Activated naive CD4-positive, alpha-beta T cell treated with Interleukin-2 at 50 U/mL for 16 hours (primary cell): ENCODE measurements at places on chromosomes 12 and 14.

DNA sequence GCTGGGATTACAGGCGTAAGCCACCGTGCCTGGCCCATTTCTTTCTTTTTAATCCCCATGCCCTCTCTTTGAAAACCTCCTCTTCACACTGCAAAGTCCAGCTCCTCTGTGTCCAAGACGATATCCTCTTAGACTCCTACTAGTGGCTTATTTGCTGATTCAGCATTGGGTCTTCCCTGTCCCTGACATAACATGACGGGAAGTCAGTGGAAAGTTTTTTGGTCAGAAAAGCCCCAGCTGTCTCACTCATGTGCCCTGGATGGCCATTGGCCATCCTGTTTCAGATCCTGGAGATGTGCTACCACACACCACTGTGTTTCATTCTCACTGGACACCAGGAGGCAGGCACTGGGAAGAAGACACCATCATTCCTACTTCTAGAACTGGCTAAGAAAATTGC lies 102.6 kb upstream of the MED13L start:
- no peak for DNase-seq

DNA sequence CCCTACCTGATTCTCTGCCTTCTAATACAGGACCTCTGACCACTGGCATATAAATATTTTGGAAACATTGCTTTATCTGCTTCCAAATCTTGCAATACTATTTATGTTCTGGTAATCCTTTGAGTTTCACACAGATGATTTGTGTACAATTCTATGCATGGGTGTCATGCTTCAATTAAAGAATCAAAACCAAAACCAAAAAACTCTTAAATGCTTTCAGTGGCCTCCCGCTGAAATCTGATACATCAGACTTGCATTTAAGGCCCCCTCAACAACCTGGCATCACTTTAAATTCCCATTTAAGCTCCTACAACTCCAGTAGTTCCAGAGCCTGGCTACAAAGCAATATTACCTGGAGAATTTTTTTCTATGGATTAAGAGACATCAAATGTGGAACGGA lies 221.7 kb upstream of the NAV3 start:
- no peak for DNase-seq

DNA sequence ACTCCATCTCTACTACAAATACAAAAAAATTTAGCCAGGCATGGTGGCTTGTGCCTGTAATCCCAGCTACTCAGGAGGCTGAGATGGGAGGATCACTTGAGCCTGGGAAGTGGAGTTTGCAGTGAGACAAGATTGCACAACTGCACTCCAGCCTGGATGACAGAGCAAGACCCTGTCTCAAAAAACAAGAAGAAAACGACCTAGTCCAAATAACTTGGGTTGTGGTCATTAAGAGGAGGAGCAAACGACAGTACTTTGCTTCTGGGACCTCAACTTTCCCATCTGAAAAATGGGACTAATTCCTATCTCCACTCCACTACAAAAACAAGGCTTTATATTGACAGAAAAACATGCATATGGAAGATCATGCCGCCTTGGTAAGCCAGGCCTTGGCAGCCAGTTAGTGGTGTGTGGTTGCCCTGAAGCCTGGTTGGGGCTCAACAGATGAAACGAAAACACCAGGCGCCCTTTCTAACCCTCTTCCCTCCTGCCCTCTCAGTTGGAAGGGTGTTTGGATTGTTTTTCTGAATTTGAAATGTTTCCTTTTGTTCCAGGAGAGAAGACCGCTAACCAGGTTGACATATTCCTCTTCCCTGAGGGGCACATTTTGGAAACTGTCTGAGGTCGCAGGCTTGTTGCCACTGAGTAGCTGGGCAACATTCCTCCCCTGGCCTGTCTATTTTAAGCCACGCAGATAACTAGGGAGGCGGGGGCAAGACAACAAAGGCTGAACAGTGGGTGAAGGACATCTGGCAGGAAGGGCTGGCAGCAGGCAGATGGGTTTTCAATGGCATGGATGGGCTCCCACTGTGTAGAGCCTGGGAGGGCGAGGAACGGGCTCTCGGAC lies 13.7 kb upstream of the VPS37B start:
- no peak for DNase-seq

GRCh38 chr12:72286526-72286925 lies 14.4 kb downstream of the TRHDE start:
- DNase-seq = no peak

GRCh38 chr14:100529561-100530031 lies 57.6 kb downstream of the BEGAIN start:
- DNase-seq = no peak

- no peak for DNase-seq
Measured at GRCh38 chr14:52111583-52111982, 42.7 kb upstream of the NID2 start.

DNA sequence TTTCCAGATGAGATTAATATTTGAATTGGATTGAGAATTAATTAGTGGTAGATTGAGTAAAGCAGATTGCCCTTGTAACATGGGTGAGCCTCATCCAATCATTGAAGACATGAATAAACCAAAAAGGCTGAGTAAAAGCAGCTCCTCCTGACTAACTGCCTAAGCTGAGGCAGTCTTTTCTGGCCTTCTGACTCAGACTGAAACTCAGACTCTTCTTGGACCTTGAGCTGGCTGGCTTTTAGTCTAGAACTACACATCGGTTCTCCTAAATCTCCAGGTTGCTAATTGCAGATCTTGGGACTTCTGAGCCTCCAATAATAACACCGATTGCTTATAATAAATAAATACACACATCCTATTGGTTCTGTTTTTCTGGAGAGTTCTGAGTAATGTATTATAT lies 24.0 kb downstream of the FKBP11 start:
- DNase-seq = no peak

DNA sequence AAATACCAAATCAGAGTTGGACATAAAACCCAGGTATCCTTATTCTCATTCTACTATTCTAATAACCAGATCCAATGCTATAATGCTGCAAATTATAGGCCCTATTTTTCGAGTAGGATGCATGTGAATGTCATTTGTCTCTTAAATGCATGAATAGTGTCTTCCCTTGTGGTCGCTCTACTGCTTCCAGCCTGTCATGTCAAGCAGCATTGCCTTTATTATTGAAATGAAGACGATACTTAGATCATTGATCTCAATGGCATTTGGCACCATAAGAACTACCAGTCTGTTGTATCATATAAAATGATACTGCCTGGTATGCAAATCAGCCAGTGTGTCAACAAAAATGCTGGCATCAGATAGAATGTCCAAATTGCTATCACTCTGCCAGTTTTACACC lies 649.1 kb downstream of the DIO2 start:
- no peak for DNase-seq

DNA sequence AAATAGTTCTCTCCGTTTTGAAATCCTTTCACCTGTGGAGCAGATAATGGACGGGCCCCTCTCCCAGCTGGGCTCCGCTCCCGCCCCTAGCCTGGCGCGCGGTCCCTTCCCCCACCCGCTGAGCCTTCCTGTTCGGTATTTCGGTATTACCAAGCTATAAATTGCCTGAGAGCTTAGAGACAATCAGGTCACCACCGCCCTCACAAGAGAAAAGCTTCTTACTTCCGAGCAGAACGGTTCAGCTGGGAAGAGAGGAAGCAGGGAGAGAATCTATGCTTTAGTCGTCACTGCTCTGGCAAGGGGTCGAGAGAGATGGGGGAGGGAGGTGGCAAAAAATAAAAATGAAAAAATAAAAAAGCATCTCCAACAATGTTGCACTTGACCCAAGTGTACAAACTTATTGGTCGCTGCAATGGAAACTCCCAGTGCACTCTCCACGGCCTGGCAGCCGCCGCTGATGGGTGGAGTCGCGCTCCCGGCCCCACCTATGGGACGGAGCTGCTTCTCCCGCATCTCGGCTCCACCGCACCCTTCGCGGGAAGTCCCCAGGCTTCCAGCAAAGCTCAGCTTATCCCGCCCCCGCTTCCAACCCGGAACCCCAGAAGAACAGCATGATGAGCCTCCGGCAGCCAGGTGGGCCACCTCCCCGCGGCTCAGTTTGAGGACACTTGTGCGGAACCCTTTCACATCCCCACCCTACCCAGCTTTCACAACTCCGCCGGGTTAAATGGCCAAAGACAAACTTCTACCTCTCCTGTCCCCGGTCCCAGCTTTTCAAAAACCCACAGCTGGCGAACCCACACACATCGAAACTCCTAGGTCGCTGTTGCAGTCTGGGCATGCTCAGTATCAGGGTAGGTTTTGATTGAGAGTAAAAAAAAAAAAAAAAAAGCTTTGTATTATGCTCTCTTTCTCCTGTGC lies 832 bp upstream of the SYT1 start:
- DNase-seq = no peak

- no peak for DNase-seq
Measured at GRCh38 chr12:48028541-48029431, 24.5 kb upstream of the COL2A1 start.

DNA sequence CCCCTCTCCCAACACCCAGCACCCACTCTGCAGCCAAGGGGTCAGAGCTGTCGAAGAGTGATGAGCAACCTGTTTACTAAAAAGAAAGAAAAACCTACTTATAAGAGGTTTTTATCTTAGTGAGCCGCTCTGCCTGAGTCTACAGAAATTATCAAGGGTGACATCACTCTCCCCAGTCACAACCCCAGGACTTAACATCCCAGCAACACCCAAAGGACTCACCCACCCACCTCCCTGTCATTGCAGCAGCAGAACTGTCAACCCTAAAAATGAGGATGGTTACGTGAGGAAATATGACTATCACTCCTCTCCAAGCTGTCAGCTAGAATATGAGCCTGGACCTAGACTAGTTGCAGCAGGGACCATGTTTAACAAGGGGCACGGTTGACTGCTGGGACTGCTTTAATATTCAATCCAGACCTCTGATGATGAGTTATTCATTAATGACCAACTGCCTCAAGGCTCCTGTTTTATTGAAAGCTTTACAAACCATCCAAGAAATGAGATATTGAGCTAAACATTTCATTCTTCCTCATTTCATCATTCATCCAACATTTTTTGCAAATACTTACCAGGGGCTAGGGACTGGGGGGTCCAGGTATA lies 53.9 kb upstream of the FICD start:
- DNase-seq = no peak

DNA sequence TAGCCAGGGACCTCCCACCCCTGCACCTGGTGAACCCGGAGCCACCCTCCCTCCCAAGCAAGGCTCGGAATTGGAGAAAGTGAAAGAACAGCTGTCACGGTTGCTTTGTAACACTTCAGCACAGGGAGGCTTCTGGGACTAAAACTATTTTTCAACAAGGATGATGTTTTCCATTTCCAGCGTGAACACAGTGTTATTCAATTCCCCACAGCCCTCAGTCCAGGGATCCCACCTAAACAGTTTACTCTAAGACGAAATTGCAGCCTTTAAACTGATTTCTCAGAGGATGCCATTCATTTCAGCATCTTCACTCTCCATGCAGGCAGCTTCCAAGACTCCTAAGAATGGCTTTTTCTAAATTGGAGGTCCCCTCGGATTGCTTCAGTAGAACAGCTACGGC lies 229.2 kb downstream of the SLC15A4 start:
- DNase-seq = no peak

- no peak for DNase-seq
Measured at GRCh38 chr12:80643961-80644360, 63.5 kb upstream of the MYF6 start.

DNA sequence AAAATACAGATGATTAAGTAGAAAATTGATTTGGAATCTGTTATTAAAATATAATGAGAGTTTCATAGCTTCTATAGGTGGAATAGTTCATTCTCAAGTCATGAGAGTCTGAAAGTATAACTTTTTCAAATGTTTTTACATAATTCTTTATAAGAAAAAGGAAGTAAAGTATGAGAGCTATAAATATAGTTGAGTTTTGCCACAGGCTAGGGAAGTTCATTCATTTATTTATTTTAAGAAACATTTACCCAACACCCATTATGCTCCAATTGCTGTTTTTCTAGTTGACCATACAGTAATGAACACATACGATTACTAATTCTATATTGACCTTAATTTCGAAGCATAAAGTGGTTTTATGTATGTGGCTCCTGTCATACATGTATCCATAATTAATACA lies 24.8 kb downstream of the LRRIQ1 start:
- no peak for DNase-seq

- DNase-seq = no peak
Measured at GRCh38 chr14:44404599-44404998, 102.5 kb downstream of the FSCB start.

- no peak for DNase-seq
Measured at GRCh38 chr12:12088761-12089160, 18.0 kb downstream of the BCL2L14 start.

DNA sequence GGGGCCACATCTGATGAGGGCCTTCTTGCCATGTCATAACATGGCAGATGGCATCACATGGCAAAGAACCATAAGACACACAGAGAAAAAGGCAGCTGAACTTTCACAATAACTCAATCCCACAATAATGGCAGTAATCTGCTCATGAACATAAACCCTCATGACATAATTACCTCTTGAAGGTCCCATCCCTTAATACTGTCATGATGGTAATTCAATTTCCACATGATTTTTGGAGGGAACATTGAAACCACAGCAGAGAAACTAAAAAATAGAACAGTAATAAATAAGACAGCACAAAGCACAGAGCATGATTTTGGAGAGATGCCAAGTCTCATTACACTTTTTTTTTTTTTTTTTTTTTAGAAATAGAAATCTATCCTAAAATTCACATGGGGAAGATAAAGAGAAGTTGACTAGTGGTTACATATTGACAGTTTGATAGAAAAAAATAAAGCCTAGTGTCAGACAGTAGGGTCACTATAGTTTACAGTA lies 61.8 kb upstream of the ATF7IP start:
- no peak for DNase-seq

DNA sequence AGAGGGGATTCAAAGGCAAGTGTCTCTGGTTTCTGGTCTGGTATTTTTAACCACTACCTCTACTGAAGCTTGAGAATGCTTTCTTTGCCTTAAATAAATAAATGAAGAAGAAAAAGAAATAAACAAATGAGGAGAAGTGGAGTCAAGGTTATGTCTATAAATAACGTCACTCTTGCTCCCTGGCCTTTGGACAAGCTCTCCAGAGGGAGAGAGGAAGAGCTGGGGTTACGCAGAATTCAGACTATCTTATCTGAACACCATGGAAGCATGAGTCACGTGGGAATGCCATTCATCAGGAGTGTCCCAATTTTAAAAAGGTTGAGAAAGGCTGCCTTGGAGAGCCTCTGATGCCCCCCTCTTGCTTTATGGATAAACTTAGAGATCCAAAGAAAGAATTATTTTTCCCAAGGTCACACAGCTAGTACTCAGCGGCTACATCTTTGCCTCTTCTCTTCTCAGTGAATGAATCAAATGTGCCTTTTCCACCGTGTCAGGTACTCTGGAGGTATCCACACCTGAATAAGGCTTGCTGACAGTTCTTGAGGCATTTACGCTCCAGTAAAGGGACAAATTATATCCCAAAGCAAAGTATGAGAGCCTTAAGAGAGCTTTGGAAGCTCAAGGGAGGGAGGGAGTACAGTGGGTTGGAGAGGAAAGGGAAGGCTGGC lies 12.9 kb upstream of the MSI1 start:
- DNase-seq = no peak
